B cell (primary cell): ENCODE measurements at places on chromosomes 5 and 9. TPM values are rescaled to one million over a fixed set of nuclear protein-coding genes. Genes with fewer than 3 reads are reported as not detected.

GRCh38 chr9:135249711-135250110, 162.2 kb downstream of the OLFM1 start:
- no peak for DNase-seq

SCGB3A2 gene
- not detected in 2 replicates for polyA plus RNA-seq

DNA sequence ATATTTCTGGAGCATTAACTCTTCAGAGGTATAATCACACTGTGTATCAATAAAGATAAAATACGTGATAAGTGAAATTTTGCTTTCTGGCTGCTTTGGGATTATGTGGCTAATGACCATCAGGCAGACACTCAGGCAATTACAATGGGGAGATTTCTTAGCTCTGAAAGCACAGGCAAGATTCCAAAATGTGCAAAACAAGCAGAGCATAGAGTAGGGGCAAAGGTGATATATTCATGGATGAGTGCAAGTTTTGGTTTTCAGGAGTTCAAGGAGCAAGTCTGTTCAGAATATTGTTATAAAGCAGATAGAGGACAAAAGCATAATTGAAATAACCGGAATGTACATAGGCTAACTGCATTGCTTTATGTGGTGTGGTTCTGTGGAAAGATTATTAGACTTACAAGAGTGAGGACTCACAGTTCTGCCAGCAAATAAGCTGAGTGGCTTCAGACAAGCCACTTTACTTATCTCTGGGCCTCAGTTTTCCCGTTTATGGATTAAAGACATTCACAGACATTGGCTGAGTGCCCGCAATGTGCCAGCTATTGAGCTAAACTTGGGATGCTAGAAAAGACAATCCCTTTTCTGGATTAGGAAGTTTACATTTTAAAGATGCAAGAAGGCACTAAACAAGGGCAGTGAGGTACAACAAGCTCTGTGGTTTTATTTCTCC, 945.6 kb upstream of the ARRDC3 start:
- no peak for DNase-seq

DNA sequence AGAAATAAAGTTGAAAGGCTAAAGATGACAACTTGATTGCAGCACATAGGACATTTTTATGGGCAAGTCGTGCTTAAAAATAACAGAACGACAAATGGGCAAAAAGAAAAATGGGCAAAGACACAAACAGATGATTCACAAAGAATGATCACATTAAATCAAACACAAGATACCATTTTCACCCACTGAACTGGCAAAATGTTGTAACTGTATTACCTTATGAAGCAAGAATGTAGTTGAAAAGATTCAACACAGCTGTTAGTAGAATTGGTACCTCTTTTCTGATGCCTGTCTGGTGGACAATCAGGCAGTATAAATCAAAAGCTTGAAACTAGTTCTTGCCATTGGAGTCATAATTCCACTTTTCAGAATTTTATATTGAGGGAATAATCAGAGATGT, 81.0 kb upstream of the PALM2AKAP2 start:
- DNase-seq: no peak
